H9 (cell line): ENCODE measurements at places on chromosomes 1 and 21.

DNA sequence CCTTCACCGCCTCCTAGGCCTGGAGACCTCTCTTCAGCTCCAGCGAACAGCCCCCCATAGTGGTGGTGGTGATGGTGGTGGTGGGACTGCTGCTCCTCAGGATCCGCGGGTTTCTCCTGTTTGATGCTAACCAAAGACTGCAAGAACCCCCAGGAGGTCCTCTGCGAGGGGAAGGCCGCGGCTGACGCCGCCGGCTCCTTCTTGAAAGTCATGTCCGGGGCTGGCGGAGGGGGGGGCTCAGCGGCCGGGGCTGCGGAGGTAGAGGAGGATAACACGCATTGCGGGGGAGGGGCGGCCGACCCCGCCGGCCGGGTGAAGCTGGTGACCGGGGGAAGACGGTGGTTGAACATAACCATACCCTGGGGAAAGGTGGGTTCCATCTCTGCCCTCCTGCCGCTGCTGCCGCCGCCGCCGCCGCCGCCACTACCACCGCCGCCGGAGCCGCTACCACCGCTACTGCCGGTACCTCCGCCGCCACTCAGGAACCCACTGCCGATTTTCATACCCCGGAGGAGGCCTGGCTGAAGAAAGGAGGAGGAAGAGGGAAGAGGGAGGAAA is 554 bp downstream of the ZNF281 start:
- peak; percentile 46 for DNase-seq

DNA sequence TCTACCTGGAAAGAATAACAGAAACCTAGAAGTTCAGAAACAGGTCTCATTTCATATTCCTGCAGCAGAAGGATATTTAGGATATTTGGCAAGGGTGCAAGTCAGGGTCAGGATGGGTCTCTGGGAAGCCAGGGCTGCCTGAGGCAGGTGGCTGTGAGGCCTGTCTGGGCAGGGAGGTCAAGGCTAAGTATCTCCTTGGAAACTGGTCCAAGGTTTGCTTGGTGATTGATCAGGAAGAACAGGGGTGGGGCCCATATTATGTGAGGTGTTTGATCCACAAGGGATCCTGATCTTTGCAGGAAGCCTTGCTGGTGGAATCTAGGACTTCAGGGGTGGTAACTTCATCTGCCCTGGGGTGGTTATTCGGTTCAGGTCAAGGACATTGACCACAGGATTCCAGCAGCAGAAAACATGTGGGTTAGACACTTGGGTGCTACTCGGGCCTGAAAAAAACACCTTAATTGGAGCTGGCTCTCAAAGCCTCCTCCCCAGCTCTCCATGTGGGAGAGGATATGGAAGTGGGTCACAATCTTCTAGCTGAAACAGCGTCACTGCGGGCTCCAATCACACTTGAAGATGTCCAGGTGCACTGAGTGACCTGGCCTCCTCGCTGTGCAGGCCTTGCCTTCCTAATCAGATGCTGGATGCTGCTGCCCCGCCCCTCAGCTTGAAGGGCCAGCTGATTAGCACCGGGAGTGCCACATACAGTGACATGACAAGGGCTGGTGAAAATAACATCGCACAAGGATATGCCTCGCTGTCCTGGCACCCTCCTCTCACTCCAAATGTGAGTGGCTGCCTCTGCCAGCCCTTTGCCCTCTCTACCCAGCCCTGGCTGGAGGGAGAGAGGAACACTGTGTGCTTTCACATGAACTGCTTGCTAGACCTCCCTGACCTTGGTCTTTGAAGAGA is 8.7 kb downstream of the CTNNBIP1 start:
- no peak for DNase-seq

- no peak for DNase-seq
Measured at GRCh38 chr1:241375886-241376285, 18.9 kb upstream of the RGS7 start.

DNA sequence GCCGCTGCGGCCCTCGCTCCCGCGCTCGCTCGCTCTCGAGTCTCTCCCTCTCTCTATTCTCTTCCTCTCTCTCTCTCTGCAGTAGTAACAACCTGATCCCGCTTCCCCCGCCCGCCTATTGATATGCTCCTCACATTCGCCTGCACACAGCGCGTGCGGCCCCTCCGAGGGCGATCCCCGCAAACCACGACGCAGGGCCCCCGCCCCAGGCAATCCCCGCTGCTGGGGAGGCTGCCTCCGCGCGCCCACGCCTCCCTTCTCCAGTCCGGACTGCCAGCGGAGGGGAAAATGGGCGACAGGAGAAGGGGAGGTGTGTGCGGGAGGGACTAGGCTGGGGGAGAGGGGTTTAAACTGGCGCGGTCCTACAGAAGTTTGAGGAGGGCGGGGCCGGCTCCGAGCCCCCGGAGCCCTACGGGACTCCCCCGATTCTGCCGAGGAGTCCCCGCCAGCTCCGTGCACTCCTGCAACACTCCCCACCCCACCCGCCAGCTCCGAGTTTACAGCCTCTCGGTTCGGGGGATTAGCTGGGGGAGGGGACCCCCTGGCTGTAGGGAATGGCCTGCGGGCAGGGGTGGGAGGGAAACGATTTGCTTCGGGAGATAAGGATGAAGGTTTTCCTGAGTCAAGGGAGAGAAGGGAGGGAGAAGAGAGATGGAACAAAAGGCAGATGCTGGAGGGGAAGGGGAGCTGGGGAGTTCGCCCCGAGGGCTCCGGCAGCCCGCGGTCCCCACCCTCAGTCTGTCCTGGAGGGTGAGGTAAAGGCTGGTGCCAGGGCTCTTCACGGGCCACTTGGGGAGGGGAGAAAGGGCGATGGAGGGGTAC is 66.6 kb downstream of the SYT2 start:
- no peak for DNase-seq

DNA sequence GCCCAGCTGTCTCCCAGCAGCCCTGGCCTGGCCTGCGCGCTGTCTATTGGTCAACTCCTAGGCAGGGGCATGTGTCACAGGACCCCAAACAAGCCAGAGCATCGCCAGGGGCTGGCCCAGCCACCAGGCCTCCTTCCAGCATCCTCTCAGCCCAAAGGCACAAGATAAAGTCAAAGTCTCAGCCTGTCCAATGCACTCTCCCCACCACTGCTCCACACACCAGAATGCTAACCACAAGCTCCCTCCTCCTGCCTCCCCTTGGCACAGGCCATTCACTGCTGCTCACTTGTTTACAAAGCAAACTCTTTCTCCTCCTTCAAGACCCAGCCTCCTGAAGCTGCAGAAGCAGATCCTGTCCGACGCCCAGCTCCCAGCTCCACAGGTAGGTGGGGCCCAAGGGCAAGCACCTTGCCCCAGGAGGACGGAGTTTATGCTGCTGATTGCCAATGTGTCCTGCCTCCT is 133.4 kb downstream of the DMRTB1 start:
- peak; percentile 72 for DNase-seq

- DNase-seq: peak; percentile 35
Measured at GRCh38 chr1:182359645-182360044, 31.9 kb downstream of the GLUL start.

DNA sequence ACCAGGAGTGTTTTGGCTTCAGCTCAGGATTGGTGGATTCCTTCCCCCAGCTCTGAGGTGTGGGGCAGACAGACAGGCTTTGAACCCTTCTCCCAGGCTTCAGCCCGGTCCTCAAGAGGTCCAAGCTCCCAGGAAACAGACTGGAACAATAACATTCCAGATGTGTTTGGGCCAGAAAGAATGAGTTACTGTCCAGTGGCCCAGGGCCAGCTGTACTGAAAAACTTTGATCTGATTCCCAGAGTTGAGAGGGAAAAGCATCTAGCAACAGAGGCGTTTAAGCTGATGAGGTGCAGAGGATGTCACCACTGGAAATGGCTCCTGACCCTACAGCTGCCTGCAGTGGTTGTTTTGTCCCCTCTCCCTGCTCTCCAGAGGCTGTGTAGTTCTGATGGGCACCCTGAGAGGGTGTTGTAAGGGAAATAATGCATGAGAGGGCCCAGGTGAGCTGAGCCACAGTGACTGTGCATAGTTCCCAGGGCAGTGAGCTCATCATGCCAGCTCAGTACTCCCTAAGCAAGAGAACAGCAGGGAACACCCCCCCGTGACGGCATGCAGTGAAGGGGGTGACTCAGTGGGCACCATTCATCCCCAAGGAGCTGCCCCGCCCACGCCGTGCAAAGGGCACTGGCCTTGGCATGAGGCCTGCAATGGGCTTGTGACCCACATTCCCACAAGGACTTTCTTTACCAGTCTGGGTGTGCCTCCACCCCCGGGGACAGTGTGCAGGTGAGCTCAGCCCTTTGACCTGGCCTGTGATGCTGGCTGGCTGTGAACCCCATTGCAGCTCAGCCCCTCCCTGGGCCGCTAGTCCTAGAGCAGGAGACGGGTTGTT is 13.8 kb upstream of the SFN start:
- no peak for DNase-seq

DNA sequence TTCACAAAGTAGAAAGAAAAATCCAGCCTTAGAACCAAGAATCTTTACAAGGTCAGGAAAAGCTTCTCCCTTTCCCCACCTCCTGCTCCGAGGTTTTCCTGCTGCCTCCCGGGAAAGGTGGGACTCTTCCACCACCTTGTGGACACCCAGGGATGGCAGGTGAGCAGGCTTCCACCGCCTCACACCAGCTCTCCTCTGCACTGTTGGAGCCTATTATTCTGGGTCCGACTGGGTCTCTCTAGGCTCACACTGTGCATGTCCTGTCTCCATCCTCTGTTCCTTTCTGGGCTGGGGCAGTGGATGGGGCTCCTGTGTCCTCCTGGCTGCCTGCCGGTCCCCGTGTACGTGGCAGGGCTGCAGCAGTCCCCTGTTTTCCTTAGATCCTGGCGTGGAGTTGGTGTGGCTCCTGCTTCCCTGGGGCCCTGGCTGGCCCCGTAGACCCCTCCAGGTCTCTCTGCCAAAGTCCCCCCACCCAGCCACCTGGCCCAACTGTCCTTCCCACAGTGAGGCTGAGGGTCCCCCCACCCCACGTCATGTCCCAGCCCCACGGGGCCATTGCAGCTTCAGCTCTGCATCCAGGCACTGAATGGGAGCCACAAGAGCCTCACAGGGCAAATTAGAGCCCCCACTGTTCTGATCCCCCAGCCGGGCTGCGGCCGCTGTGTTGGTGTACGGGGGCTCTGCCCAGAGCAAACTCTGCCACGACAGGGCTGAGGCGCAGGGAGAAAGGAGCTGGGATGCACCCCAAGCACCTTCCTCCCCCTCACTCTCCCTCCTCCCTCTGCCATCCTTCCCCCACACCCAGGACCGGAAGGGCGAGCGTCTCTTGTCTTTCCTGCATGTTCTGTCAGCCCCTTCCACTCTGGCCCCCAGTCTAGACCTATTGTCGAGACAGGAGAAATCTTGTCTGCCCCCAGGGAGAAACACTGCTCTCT is 3.3 kb upstream of the SLC45A1 start:
- DNase-seq: peak; percentile 87

DNA sequence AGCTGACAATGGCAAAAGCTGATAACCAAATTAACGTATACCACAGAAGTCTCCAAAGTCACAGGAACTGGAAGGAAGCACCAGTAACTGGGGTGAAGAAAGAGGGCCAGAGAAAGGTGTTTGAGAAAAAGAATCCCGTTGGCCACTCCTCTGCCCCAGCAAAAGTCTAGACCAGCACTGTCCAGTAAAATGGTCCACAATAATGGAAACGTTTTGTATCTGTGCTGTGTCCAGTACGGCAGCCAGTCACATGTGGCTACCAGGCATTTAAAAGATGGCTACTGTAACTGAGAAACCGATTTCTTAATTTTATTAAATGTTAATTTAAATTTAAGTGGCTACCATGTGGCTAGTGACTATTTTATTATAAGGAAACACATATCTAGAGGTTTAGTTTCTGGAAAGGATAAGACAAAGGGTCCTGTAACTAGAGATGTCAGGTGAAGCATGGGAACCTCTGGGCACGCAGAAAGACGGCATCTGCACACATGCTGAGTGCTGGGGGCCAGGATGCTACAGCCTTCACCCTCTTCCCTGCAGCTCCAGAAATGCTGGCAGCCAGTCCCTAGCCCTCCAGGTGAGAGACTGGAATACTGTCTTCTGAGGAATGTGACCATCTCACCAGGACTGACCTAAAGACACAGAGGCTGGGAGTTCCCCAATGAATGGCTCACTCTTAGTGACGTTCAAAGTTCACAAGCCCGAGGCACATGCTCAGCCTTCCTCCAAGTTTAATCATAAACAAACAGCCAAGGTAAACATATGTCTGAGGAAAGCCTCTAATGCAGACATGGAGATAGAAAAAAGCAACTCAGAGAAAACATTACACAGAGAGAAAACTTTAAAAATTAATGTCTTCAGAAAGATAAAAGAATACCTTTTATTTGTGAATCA is 50.7 kb downstream of the JAK1 start:
- DNase-seq: no peak

- no peak for DNase-seq
Measured at GRCh38 chr21:36450511-36450910, 29.4 kb downstream of the CLDN14 start.
